ENCODE measurements at places on chromosomes 1 and 21.
A peak's percentile ranks its signal among the peaks of the same experiment; 100 is the strongest.

GRCh38 chr1:21261551-21262292 is 28.5 kb downstream of the ECE1 start:
- DNase-seq = no peak

DNA sequence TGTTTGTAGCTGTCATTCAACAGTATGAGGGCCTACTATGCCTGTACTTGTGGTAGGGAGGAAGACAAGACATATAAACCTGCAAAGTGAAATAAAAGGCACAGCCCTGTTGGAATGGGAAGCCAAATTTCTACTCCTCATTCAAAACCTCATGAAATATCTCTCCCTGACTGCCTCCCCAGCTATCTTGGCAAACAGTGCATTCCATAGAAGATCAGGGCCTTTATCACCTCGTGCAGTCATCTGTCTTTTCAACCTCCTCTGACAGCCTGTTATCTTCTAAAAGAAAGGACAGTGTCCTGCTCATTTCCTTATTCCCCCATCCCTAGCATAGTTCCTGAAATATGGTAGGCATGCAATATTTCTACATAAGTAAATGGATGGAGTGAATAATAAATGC is 71.0 kb downstream of the SH3GLB1 start:
- DNase-seq = no peak

DNA sequence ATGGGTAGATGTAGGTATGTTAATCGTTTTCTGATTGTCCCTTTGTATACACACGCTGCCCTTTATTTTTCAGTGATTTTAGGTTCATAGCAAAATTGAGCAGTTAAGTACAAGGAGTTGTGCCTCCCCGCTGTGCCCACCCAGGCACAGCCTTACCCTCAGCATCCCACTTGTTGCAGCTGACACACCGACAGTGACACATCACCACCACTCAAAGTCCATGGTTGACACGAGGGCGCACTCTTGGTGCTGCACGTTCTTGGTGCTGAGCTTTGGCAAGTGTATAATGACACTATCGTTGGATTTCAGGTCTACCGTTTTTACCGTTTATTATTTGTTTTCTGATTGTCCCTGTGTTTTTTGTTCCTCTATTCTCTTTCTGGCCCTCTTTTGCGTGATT is 15.6 kb downstream of the C1orf159 start:
- no peak for DNase-seq

DNA sequence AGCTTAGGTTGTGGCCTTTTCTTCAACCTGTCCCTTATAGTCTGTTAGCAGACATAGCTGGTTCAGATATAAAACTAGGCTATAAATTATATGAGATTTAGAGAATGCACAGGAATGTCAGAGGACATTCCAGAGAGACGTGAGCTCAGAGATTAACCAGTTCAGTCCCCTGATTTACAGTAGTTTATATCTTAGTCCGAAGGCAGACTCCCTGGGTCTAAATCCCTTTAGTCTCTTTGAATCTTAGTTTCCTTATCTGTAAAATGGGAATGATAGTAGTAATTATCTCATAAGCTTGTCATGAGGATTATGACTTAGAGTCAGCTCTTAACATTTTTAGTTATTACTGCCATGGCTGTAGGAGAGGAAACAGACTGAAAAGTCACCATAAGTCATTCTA is 45.5 kb upstream of the PLXNA2 start:
- no peak for DNase-seq

- no peak for DNase-seq
Measured at GRCh38 chr1:47893412-47893811, 103.8 kb downstream of the TRABD2B start.

GRCh38 chr1:3904843-3905185 is 4.7 kb upstream of the C1orf174 start:
- no peak for DNase-seq

DNA sequence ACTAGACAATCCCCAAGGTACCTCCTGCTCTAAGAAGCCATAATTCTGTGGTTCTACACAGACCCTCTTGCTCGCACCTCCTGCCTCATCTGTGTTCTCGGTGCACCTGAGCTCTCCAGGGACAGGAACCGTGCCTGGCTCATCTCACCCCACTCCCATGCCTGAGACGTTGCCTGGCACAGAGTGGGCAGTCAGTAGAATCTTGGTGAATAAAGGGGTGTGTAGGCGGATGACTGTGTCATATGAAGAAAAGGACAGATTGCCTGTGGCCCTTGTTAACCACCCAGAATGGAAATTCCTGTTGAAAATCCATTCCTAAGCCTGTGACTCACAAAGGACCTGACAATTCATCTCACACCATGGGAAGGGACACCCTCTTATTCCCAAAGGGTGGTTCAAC is 92.9 kb downstream of the KCNN3 start:
- DNase-seq = no peak

DNA sequence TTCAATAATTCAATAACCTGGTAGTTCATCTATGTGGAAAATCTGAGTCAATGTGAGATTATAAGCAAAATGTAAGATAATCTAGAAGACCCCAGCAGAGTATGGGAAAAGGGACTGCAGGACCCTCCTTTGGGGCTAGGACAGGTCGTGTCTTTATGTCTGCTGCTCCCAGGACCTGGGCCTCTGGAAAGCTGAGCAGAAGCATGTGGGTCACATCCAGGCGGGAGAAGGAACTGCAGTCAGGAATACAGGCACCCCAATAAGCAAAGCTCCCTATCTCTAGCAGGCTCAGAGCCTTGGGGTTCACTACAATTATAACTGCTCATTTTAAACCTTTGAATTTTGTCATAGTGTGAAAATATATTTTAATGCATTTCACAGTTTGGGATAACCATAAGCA is 73.9 kb upstream of the MCOLN3 start:
- DNase-seq = no peak

- no peak for DNase-seq
Measured at GRCh38 chr1:156388174-156389137, 19.4 kb downstream of the RHBG start.

- no peak for DNase-seq
Measured at GRCh38 chr1:32337855-32338636, 2.0 kb upstream of the MARCKSL1 start.

GRCh38 chr21:29064850-29065481 is 8.5 kb downstream of the CCT8 start:
- DNase-seq = no peak

DNA sequence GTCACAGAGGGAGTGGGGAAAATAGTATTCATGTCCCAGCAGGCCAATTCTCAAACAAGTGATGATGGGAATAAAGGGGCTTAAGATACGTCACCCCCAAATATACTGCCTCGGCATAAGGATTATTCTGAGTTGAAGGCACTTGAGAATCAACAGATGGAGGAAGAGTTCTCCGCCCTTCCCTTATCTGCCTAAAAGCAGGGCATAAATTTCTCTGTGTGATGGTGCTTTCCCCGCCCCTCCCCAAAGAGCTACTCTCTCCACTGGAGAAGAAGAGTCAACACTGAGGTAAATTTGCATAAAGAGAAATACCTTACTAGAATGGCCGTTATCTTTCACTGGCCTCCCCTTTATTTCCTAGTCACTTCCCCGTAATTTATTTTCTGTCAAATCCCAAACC is 18.7 kb downstream of the BECN2 start:
- DNase-seq = no peak

DNA sequence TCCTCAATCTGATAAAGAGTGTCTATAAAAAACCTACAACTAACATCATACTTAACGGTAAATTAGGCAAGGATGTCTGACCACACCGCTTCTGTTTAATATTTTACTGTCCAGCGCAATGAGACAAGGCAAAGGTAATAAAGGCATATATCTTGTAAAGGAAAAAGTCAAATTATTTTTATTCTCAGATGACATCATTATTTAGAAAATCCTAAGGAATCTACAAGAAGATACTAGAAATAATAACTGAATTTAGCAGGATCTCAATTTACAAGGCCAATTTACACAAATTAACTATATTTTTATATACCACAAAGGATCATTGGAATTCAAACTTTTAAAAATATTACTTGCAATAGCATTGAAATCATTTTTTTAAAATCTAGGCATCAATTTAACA is 29.4 kb downstream of the GJA4 start:
- no peak for DNase-seq

DNA sequence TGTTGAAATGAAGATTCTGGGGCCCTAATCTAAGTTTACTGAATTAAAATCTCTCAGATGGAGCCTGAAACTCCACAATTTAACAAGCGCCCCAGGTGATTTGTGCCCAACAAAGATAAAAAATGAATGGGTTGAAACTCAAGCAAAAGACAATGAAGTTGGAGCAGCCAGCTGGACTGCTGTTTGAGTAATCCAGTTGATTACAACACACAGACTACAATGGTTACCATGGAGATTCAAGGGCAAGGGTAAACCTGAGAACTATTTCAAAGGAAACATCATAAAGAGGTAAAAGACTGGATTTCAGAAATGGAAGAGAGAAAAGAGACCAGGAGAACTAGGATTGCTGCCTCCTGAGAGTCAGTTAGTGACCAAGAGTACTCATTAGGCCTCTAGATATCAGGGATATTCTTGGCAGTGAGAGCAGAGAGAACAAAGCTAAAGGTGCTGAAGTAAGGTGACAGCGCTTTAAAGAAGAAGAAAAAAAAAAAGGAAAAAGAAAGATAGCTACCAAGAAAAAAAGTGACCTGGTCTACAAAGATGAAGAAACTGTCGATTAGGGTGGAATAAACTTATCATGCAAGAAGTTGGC is 44.5 kb downstream of the LRRC53 start:
- DNase-seq = no peak

DNA sequence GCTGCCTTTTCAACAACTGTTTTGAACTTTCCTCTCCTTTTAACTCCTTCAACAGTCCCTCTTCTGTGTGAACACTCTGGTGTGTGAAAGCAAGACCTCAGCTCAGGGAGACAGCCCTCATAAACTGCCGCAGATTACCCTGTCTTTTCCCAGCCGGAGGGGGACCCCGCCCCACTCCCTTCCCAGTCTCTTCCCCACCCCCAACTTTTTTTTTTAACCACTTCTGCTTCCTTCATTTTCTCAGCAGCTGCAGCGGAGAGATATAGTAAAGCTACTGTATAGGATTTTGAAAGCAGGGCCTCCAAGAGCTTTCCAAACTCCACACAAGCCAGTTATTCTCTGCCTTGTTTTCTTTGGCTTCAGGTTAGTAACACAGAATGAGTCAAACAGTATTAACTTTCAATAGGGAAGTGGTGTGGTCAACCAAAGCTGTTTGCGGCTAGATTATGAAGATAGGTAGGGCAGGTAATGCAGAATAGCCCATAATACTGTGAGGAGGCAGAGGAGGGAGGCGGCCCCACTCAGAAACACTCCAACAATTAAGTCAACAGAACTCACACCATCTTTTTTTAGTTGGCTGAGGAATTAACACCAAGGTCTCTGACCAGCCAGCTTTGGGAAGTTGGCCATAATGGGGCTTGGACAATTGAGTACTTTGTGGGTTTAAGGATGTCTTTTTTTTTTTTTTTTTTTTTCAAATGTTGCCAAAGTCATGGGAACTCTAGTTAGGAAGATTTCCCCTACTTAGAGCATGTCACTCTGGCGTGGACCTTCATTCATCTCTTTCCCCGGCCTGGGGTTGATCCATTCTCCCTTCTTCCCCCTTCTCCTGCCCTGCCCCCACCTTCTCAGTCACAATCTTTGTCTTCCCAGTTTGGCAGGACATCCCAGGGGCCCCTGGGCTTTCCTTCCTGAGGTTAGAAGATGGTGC is 177.0 kb downstream of the CLIC6 start:
- no peak for DNase-seq

DNA sequence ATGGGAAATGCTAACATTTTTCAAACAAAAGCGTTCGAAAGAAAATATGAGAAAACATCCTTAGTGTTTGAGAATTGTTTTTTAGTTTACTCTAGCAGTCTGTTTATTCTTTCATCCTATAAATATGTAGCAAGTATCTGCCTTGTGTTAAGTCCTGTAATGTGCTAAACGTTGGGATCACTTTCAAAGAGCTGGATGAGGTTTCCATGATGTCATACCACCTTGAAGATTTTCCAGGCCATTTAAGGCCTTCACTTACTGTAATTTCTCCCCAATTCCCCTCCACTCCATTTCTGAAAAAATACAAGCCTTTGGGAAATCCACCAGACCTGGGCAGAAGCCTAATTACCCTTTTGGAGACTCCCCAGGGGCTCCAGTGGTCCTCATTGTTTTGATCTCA is 24.2 kb upstream of the CTBS start:
- no peak for DNase-seq

DNA sequence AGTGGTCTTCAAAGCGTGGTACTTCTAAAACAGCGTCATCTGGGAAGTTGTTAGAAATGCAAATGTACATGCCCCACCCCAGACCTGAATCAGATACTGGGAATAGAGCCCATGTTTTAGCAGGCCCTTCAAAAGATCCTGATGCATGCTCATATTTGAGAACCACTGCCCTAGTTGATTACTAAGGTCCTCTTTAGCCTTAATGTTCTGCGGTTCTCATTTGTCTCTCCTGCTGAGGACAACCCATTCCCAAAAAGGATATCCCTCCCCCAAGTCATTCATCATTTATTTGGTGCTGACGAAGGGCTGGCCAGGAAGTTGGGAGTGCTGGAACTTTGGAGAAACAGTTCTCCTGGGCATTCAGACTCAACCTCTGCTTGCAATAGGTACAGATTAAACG is 92.4 kb upstream of the RALGPS2 start:
- no peak for DNase-seq

- no peak for DNase-seq
Measured at GRCh38 chr1:165738794-165739193, 29.9 kb downstream of the TMCO1 start.

GRCh38 chr1:177569476-177569875 is 398.7 kb downstream of the BRINP2 start:
- no peak for DNase-seq

- DNase-seq = no peak
Measured at GRCh38 chr1:227944090-227944930, 3.4 kb downstream of the WNT9A start.

GRCh38 chr21:38260426-38260825 is 3.6 kb downstream of the KCNJ15 start:
- DNase-seq = no peak

DNA sequence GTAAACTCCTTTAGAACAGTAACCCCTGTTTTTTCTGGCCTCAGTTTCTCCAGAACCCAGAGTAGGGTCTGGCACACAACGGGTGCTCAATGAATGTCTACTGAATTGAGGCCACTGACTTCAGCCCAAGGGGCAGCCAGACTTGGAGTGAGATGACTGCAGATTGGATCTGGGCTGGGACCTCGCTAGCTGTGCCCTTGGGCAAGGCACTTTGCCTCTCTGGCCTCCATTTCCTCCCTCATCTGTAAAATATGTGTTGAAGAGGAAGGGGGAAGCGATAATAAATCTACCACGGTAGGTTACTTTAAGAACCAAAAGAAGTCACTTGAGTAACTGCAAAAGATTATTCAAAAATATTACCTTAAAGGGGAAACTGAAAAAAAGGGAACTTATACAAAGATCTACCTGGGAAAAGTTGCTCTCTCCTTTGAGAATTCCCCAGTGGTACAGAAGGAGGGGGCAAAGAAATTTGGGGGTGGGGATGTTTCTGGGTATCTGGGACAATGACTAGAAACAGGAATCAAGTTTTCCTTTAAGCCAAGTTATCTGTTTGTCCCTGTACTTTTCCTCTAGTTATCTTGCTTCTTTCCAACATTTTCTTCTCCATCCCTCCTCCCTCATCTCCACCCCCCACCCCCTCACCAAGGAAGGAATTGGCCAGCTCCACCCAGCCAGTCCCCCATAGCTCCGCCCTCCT is 394 bp upstream of the GRHL3 start:
- DNase-seq = no peak

- peak; percentile 4 for DNase-seq
Measured at GRCh38 chr1:179809506-179810366, 66.6 kb downstream of the FAM163A start.
